ENCODE measurements at places on chromosomes 7 and 10. TPM values are rescaled to one million over a fixed set of nuclear protein-coding genes. Genes with fewer than 3 reads are reported as not detected.
A peak's percentile ranks its signal among the peaks of the same experiment; 100 is the strongest.

SLC26A3 gene
- polyA plus RNA-seq: not detected

KIF5B gene
- polyA plus RNA-seq: 79.6 TPM

COMTD1 gene
- 8.8 TPM for polyA plus RNA-seq

KDM7A gene
- polyA plus RNA-seq: 1.9 TPM

DNA sequence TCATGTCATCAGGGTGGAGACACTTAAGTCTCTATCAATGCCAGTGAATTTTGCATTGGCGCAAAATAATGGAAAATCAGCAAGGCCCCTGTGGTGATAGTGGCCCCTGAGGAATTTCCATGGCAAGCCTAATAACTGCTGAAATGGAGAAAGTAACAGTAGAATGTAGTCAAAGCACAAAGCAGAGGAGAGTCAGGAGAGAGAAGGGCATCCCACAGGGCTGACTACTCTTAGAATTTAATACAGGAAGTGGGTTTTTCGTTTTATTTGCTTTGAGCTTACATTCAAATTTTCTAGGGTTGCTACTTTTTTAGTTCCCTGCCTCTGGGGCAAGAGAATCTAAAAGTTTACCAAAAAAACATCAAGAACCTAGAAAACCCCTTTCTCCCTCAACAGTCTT is 39.0 kb downstream of the BZW2 start:
- no peak for DNase-seq

- DNase-seq: peak; percentile 75
These were observed 789 bp downstream of the PDGFA start for GRCh38 chr7:518630-519483.

DNA sequence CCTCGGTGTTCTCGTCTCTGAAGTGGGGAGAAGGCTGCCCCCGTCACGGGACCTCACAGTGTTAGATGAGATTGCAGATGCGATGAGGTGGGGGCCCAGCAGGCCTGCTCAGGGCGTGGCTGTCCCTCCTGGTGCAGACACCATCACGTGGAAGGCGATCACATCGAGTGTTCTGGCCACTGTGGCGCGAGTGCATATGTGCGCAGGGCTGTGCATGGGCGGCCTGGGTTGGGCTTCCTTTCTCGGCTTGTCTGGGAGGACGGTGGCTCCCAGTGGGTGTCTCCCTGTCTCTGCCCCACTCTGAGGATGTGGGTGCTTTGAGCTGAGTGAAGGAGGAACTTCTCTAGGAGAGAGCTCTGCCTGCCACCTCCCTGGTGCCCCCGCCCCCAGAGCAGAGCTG is 83.1 kb downstream of the LHPP start:
- DNase-seq: no peak
